Activated T-cell treated with anti-CD3 and anti-CD28 coated beads for 24 hours (primary cell): ENCODE measurements at places on chromosomes 5 and 9.

- DNase-seq = no peak
Measured at GRCh38 chr5:134397196-134397595, 14.5 kb downstream of the CDKN2AIPNL start.

- DNase-seq = no peak
Measured at GRCh38 chr5:139414581-139415130, 10.8 kb upstream of the SPATA24 start.

- no peak for DNase-seq
Measured at GRCh38 chr9:78541868-78542443, 245.0 kb downstream of the PSAT1 start.

DNA sequence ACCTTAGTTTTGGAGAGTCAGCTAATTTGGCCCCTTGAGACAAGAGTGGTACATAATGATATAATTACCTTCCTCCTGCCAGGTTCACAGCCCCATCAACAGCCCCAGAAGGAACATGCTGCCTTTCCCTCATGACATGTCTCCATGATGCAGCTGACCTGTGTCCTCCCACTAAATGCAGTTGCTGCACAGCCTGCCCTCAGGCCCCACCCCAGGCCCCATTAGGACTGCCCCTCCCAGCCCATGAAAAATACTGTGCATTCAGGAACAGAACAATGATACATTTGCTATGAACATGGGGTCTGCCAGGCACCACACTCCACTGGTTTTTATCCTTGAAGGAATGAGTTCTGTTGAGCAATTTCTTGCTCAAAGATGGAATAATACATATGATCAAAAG lies 176.4 kb downstream of the C5orf15 start:
- no peak for DNase-seq

DNA sequence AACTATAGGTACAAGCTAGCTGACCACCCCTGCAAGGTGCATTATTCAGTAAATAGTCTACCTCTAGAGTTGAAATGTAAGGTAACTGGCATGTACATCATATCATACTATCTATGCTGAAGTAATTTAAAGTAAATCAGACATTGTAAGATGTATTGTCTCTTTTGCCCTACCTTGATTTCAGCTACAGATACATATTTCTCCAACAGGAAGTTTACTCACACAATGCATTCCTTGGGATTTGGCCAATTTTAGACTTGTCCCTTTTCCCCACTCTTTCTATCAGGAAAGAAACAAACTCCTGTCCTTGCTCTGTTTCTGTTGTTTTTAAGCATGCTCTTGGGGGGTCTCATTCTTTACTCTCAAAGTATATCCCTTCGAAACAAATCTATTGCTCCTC lies 58.5 kb upstream of the TSLP start:
- no peak for DNase-seq

DNA sequence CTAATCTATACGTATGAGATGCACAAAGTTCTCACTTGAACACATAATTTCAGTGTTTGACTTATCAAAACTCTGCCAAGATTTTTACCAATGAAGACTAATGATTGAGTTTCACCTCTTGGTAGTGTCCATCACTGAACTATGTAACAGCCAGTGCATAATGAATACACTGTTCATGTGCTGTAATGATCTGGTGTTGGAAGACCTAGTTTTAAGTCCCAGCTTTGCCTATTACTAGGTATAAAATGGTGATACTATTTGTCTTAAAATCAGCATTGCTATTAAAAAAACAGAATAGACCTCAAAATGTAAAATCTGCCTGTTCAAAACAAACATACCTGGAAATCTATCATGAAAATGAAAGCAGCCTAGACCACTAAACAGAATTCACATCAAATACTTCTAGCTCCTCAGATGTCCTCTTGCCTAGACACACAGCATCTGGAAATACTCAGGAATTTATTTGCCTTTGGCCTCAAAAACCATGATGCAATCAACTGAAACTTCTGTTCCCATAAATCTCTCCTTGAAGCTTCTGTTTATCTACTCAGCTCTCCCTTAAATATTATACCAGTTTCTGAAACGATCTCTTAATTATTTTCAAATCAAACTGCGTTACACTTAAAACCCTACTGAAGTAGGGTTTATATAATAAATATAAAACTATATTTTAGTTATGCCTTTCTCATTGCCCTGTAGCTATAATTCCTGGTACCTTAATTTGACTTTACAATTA lies 38.1 kb downstream of the MRPS27 start:
- DNase-seq = no peak

GRCh38 chr5:3789519-3790193 lies 194.0 kb downstream of the IRX1 start:
- DNase-seq = no peak

GRCh38 chr5:989961-990530 lies 18.6 kb upstream of the NKD2 start:
- DNase-seq = no peak

- no peak for DNase-seq
Measured at GRCh38 chr5:138438003-138438723, 694 bp upstream of the REEP2 start.

DNA sequence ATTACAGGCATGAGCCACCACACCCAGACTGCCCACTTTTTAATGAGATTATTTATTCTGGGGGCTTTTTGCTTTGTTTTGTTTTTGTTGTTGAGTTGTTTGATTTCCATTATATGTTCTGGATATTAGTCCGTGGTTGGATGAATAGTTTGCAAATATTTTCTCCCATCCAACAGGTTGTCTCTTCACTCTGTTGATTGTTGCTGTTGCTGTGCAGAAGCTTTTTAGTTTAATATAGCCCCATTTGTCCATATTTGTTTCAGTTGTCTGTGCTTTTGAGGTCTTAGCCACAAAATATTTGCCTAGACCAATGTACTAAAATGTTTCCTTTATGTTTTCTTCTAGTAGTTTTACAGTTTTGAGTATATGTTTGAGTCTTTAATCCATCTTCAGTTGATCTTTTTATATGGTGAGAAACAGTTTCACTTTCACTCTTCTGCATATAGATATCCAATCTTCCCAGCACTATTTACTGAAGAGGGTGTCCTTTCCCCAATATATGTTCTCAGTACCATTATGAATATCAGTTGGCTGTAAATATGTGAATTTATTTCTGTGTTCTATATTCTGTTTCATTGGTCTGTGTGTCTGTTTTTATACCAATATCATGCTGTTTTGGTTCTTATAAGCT lies 30.2 kb upstream of the TBCA start:
- DNase-seq = no peak

GRCh38 chr5:132663771-132664695 lies 6.1 kb downstream of the IL13 start:
- DNase-seq = no peak

- DNase-seq = no peak
Measured at GRCh38 chr9:106350777-106351176, 512.2 kb upstream of the ZNF462 start.

- no peak for DNase-seq
Measured at GRCh38 chr9:87535817-87536539, 38.3 kb downstream of the DAPK1 start.

DNA sequence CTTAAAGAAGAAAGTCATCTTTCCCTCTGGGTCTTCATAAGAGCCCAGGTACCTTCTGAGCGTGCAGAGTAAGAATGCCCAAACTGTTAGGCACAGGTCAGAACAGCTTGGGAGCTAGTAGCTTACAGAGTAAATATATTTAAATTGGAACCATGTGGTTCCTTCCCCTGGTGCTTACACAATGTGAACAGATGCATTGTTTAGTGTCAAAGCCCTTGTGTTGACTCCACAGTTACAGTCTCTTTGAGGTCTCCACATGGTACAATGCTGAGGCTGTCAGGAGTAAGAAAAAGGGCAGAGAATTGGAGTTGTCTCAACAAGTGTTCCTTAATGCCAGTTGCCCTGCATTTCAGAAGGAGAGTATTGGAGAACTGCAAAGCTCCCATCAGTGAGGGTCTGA lies 188.5 kb downstream of the PAPPA start:
- no peak for DNase-seq

DNA sequence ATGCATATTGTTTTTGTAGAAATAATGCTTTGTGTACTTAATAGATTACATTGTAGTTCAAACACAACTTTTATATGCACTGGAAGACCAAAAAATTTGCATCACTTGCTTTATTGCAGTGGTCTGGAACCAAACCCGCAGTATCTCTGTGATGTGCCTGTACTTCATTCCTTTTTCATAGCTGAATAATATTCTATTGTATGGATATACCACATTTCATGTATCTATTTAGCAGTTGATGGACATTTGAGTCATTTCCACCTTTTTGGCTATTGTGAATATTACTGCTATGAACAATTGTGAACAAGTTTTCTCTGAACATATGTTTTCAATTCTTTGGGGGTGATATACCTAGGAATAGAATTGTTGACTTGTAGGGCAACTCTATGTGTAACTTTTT lies 40.1 kb downstream of the ITGA1 start:
- DNase-seq = no peak
